Upper lobe of right lung (tissue), 1 donor: ENCODE measurements at places on chromosomes 3 and 15. TPM values are rescaled to one million over a fixed set of nuclear protein-coding genes. Genes with fewer than 3 reads are reported as not detected.

DNA sequence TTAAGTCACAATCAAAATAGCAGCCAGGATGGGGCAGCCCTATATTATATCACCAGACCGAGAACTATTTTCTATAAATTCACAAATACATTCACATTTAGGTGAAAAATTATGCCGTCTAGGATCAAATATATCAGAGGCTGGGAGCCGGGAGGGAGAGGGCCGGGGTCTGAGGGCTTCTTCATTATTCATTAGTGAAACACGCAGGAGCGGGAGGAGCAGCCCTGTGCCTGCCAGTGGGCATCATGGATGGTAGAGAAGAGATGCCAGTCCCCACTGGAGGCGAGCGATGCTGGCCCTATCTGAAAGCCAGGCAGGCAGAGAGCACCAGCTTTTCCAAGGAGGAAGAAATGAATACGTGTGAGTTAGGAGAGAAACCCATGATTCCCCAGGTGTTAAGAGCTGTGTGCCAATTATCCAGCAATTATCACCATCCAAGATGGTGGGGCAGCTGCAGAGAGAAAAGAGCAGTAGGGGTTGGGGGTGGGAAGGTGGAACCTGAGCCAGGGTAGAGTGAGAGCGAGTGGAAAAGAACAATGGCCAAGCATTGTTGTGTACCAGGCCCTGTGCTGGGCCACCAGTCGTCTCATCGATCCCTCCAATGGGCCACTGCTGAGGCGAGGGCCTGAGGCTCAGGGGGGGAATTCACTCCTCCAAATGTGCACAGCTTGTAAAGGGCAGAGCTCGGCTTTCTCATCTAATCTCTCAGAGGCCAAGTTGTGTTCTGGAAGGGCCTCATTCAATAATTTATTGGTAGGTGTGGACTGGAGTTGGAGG is 261.3 kb upstream of the TLE3 start:
- no peaks in the 10 kb centered on the region for H3K27me3 ChIP-seq
- peak; percentile 53 for DNase-seq
- H3K4me3 ChIP-seq, result no peak overlapping the region
- H3K36me3 ChIP-seq, result no peaks in the 10 kb centered on the region

- no peak overlapping the region for H3K4me3 ChIP-seq
- no peak for DNase-seq
- H3K27ac ChIP-seq, result no peak overlapping the region
- peaks cover 16% of the 10 kb centered on the region for H3K4me1 ChIP-seq
- H3K36me3 ChIP-seq, result no peaks in the 10 kb centered on the region
These were observed 2.5 kb downstream of the CHST2 start for GRCh38 chr3:143122089-143122430.

Gene TRIP4
- 27.5 TPM for total RNA-seq

Gene PRSS50
- total RNA-seq, result 0.20 TPM

Gene SYNPR
- not detected for total RNA-seq

DNA sequence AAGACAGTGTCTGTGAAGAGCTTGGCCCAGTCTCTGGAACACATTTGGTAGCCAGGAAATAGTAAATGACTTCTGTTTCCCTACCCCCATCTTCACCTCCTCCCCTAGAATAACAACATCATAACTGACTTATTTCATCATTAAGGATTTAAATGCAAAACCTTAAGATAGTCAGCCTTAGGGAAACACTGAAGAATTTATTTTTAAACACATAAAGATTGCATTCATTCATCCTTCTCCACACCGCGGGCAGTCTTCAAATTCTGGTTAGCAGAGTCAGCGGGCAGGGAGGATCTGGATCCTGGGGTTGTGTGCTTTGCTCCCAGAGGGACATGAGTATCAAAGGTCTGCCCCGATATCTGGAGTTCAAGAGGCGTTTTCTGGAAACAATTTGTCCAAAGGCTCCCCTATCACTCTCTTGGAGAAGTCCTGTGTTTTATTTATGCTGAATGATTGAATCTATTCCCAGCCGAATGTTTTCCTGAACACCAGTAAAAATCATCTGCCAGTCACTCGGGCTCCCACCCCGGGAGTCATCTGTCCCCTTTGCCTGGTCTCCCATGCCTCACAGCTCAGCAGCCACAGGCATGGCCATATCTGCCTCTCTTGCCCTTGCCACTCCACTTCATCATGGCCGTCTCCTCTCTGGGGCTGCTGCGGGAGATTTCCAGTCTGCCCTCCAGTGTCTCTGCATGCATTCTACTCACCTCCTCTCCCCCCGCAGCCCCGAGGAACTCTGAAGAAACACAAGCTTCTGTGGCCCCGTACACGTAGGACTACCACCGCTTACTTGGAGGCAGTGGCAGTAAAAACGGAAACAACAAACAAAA is 234.7 kb upstream of the CTDSPL start:
- no peak overlapping the region for H3K4me3 ChIP-seq
- H3K27ac ChIP-seq, result no peak overlapping the region
- H3K27me3 ChIP-seq, result no peaks in the 10 kb centered on the region
- H3K4me1 ChIP-seq, result peaks cover 16% of the 10 kb centered on the region
- H3K36me3 ChIP-seq, result peaks cover 3% of the 10 kb centered on the region

- peak overlapping the region; percentile 87 for H3K27ac ChIP-seq
- peak overlapping the region; percentile 37 for H3K4me3 ChIP-seq
- no peak for DNase-seq
- no peaks in the 10 kb centered on the region for H3K27me3 ChIP-seq
- no peaks in the 10 kb centered on the region for H3K36me3 ChIP-seq
These were observed 329.7 kb downstream of the TIGIT start for GRCh38 chr3:114623420-114624046.

Gene RFX7
- 15.7 TPM for total RNA-seq

GRCh38 chr3:161203485-161204098 is 17.5 kb upstream of the NMD3 start:
- H3K4me3 ChIP-seq, result no peak overlapping the region
- no peak for DNase-seq
- no peak overlapping the region for H3K27ac ChIP-seq
- H3K36me3 ChIP-seq, result no peaks in the 10 kb centered on the region
- no peaks in the 10 kb centered on the region for H3K4me1 ChIP-seq

Gene CFAP92
- total RNA-seq, result 1.9 TPM

DNA sequence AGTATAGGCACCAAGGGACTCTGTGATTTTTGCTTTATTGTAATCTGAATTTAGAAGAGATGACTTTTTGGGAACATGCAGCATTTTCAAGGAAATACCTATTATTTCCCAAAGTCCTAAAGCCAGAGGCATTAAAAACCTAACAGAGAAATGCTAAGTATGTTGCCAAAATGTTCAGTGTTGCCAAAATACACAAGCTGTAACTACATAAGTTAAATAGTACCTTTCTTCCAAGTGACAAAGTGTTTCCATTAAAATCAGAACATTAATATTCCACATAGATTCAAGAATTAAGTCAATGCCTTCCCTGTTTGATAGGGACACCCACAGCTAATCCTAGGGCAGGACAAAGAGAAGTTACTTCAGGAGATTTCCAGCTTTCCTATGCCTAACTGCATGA is 42.0 kb downstream of the MKRN2 start:
- no peaks in the 10 kb centered on the region for H3K27me3 ChIP-seq
- no peak overlapping the region for H3K4me3 ChIP-seq
- no peak for DNase-seq
- peaks cover 4% of the 10 kb centered on the region for H3K4me1 ChIP-seq
- H3K36me3 ChIP-seq, result peaks cover 100% of the 10 kb centered on the region

Gene USP50
- total RNA-seq, result not detected

Gene FSTL1
- total RNA-seq, result 221 TPM
